NCI-H1092 treated with DMSO at 0.1 percent for 48 hours (cell line): ENCODE measurements at places on chromosomes 1 and 21.
A peak's percentile ranks its signal among the peaks of the same experiment; 100 is the strongest.

- DNase-seq = no peak
Observed at GRCh38 chr21:33380483-33380998, 22.7 kb upstream of the IFNGR2 start.

GRCh38 chr1:165632491-165632890 is 1.5 kb downstream of the MGST3 start:
- no peak for DNase-seq

DNA sequence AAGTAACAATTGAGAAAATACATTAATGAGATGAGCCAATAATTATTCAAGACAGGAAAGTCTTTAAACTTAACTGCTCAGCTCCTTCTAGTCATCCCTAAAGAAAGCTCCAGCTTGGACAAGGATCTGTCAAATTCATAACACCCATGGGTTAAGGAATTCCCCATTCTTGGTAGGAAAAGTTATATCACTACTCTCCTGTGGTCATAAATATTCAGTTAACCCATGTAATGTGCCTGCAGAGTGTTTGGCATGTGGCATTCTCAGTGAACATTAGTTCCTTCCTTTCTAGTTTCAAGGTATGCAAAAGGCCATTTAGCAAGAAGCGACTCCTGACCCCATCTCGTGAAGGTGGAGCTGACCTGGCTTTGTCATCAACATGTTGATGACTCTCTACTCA is 76.7 kb upstream of the VCAM1 start:
- no peak for DNase-seq

DNA sequence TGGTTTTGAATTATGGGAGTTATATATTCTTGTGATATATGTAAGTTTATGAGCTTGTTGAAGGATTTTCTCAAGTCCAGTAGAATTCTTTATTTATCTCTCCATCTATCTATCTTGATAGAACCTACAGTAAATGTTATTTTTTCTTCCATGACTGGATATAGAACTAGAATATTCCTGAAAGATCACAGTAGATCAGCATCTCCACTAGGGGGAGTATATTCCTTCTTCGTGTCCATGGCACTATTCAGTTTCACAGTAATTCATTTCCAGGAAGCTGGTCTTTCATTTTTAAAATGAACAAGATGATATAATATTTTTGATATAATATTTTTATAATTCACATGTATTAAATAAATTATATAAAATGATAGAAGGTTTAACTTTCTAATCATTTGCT is 18.8 kb downstream of the TMPRSS15 start:
- DNase-seq = peak; percentile 46

DNA sequence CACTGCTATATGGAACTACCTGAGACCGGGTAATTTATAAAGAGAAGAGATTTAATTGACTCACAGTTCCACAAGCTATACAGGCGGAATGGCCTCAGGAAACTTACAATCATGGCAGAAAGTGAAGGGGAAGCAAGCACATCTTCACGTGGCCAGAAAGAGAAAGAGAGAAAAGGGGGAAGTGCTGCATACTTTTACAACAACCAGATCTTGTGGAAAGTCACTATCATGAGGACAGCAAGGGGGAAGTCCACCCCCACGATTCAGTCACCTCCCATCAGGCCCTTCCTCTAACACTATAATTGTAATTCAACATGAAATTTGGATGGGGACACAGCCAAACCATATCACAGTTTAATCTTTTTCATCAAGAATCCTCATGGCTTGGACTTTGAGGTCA is 339.2 kb upstream of the AJAP1 start:
- no peak for DNase-seq

DNA sequence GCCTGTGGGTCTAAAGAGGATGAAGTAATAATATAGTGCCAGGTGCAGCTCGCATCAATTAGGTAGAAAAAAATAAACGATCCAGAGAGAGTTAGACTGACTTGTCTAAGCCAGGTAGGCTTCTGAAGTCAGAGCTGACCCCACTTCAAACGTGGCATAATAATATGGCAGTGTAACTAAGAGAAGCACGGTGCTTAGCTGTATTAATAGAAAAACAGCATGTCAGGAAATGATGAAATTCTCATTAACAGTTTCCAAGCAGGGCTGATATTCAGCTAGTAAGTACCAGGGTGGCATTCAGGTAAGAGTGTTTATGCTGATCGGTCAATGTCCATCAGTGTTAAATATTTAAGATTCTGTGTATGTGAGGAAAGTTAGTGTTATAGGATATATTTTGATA is 145.8 kb upstream of the SAMSN1 start:
- no peak for DNase-seq

GRCh38 chr1:212237651-212238050 is 47.6 kb upstream of the PPP2R5A start:
- DNase-seq = no peak

- no peak for DNase-seq
Observed at GRCh38 chr1:155052439-155053395, 1.6 kb downstream of the ADAM15 start.
